Stomach (tissue), 19 donors: ENCODE measurements at places on chromosomes 4 and X. TPM values are rescaled to one million over a fixed set of nuclear protein-coding genes. Genes with fewer than 3 reads are reported as not detected.

ARMCX2 gene
- 11.8 TPM for polyA plus RNA-seq

TMEM165 gene
- polyA plus RNA-seq: 27.8 TPM

DNA sequence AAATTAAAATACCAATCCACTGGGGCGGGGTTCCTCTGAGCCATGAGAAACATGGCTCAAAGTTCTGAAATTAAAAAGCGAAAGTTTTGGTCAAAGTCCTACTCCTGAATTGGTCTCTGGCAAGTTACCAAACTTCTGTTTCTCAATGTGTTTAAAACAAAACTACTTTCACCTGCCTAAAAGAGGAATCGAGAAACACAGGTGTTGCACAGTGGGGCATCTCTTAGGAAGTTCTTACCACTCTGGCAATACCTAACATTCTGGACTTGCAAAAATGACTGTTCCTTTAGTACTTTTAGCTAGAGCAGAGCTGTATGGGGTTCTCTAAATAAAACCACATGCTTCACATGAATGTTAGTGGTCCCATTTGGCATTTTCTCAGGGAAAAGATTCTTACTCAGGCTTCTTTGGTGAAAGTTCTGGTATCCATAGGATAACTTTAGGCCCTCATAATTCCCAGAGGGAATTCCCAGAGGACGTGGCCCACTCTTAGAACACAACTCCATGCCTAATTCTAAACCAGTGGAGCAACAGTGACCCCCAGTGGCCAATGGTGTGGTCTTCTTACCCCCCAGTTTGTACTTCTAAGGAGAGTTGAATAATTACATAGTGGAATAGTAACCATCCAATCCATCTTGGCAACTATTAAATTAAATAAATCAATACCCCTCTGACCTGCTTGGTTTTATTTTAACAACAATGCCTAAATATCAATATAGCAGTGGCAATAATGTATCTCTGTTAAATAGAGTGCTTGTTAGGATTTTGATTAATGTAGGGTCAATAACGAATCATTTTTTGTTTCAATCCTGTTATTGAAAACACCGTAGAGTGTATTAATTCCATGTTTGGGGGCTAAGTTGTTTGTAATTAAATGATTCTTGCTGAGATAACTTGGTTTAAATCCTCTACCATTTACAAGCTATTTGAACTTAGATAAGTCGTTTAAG is 21.9 kb downstream of the BMP3 start:
- H3K4me1 ChIP-seq: peaks cover 18% of the 10 kb centered on the region
- H3K27me3 ChIP-seq: no peaks in the 10 kb centered on the region
- H3K27ac ChIP-seq: no peak overlapping the region
- no peak overlapping the region for H3K4me3 ChIP-seq
- no peaks in the 10 kb centered on the region for H3K36me3 ChIP-seq

- DNase-seq: no peak
- H3K4me1 ChIP-seq: no peaks in the 10 kb centered on the region
- H3K27me3 ChIP-seq: no peaks in the 10 kb centered on the region
- H3K4me3 ChIP-seq: no peak overlapping the region
- no peak overlapping the region for H3K27ac ChIP-seq
Measured at GRCh38 chr4:31674313-31674947, 954.3 kb downstream of the PCDH7 start.
